ENCODE measurements at places on chromosomes 11 and 22.

- DNase-seq, result no peak
Measured at GRCh38 chr11:36372101-36372771, 76.1 kb downstream of the PRR5L start.

- DNase-seq, result no peak
Measured at GRCh38 chr22:27748751-27749191, 52.8 kb downstream of the MN1 start.

DNA sequence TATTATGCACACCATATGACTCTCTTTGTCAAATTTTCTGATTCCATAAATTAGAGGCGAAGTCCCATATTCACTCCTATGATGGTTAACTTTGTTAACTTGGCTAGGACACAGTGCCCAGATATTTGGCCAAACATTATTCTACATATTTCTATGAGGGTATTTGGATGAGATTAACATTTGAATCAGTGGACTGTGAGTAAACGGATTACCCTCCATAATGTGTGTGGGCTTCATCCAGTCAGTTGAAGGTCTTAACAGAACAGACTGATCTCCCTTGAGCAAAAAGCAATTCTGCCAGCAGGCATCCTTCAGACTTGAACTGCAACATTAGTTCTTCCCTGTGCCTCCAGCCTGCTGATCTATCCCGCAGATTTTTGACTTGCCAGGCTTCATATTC lies 69.9 kb downstream of the FZD4 start:
- DNase-seq, result no peak

- no peak for DNase-seq
Measured at GRCh38 chr11:36377759-36378564, 81.9 kb downstream of the PRR5L start.

- DNase-seq, result no peak
Measured at GRCh38 chr11:9228091-9228490, 37.1 kb downstream of the DENND5A start.

GRCh38 chr11:124745835-124746620 lies 6.0 kb downstream of the VSIG2 start:
- DNase-seq, result peak; percentile 16

GRCh38 chr11:7292922-7293321 lies 41.2 kb downstream of the SYT9 start:
- no peak for DNase-seq

- DNase-seq, result no peak
Measured at GRCh38 chr22:38213990-38214301, 12.2 kb downstream of the MAFF start.

DNA sequence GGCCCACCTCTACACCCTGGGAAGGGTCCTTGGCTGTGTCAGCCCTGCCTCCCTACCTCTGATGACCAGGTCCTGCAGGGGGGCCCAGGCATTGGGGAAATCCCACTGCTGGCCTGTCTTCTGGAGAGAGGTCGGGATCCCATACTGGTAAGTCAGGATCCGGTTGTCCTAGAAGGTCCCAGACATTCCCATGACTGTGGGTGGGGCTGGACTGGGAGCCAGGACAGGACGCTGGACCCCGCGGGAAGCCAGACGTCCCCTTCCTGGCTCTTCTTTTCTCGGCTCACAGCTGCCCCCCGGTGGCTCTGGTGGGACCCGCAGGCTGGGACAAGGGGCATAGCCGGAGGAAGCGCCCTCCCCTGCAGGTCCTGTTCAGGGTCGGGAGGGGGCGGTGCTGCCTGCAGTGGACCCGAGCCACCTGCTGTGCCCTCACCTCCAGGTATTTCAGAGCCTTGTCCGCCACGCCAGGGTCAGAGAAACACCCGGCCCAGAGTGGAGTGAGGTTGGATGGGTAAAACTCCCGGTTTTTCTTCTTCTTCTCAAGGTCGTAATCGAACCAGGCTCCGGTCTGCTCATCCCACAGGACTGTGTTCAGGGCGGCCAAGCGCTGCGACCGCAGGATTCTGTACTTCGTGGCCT lies 20.0 kb downstream of the TREH start:
- DNase-seq, result peak; percentile 73

GRCh38 chr22:20749453-20749852 lies 24.5 kb upstream of the SERPIND1 start:
- no peak for DNase-seq

DNA sequence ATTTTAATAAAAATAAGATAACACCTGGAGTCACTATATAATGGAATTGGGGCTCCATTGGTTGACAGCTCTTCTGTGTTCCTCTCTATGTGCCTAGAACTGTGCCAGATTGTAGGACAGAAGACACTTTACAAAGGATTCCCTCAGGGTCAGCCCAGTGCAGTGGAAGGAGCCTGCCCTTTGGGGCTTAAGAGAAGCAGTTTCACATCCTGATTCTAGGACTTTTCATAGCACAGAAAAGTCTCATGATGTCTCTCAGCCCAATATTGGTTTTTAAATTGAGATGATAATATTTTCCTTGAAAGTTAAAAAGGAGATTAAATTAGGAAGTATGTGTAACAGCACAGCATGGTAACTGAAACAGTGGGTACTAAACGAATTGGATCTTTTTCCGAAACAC lies 7.1 kb downstream of the PLAAT4 start:
- DNase-seq, result no peak

GRCh38 chr11:107405260-107405659 lies 52.4 kb downstream of the CWF19L2 start:
- no peak for DNase-seq

DNA sequence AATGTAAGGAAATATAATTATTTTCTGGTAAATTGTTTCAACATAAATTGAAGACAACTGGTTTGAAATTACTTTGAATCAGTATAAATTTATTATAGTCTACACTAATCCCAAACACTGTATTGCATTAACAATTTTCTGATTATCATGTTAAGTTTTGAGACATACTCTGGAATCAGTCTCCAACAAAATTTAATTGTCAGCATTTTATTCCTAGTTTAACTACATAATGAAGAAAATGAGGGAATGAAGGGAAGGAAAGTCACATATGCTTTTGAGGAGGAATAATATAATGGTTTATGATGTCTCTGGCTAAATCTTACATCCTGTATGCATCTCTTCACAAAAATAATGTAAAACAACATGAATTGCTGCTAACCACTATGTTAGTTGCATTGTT lies 14.2 kb downstream of the OR52E1 start:
- DNase-seq, result no peak

DNA sequence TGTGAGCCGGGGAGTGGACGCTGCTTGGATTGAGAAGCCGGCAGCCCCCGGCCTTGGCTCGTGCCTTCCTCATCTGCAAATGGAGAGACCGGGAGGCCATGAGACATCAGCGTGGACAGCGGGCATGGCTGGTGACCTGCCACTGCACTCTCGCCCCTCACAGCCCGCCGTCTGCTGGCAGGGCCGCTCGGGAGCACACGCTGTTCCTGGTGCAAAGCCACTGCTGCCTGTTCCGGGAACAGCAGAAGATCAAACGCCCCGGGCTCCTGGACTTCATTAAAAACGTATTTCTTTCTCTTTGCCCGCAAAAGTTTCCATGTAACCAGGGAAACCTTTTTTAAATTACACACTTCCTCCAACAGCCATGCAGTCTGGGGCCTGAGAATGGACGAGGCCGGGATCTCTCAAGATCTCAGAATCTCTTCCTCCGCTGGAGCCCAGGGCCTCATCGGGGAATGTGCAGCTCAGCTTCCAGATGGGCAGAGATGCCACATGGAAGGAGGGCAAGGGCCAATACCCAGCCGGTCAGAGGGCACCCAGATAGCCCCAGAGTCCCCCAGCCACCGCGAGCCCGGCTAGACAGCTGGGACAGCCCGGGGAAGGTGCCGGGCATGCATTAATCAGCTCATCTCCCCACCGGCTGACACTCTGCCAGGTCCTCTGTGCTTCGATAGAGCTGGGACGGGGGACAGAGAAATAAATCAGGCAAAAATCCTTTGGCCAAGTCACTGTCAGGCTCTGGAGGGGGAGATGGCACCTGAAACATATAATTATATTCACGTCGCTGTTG lies 62.8 kb upstream of the PRR5 start:
- no peak for DNase-seq

DNA sequence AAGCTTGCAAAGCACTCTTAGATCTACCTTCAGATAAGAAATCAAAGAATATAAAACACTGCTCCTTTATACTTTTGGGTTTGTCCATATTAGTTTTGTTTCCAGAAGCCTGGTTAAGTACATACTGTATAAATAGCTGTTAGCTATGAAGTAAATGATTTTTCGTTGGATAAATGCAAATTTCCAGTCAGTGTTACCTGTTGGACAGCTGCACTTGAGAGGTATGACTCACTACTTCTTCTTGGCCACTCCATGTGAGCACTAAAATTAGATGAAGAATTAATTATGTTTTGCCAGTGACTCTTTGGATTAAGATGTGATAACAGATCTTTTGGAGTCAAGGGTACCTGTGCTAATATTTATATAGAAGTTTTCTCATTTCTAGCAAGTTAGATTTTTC lies 9.5 kb upstream of the TSG101 start:
- no peak for DNase-seq

- no peak for DNase-seq
Measured at GRCh38 chr11:15625691-15626090, 511.0 kb downstream of the INSC start.

GRCh38 chr11:88555829-88556202 lies 218.3 kb upstream of the CTSC start:
- DNase-seq, result no peak

GRCh38 chr22:27656970-27657369 lies 144.6 kb downstream of the MN1 start:
- no peak for DNase-seq

GRCh38 chr22:48264586-48264985 lies 1502.1 kb downstream of the TBC1D22A start:
- DNase-seq, result no peak

DNA sequence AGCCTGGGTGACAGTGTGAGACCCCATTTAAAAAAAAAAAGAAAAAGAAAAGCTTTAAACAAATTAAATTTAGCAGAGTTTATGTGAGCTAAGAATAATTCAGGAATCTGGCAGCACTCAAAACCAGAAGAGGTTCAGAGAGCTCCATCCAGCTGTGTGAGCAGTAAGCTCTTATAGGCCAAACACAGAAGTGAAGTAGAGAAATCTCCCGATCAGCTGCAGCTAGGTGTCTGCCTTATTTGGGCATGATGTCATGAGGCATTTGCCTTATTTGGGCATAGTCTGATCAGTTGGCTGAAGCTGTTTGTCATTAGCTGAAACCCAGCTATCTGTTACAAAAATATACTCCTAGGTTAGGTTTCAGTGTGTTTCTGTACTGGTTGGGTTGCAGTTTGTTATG lies 8.2 kb downstream of the MS4A15 start:
- no peak for DNase-seq

DNA sequence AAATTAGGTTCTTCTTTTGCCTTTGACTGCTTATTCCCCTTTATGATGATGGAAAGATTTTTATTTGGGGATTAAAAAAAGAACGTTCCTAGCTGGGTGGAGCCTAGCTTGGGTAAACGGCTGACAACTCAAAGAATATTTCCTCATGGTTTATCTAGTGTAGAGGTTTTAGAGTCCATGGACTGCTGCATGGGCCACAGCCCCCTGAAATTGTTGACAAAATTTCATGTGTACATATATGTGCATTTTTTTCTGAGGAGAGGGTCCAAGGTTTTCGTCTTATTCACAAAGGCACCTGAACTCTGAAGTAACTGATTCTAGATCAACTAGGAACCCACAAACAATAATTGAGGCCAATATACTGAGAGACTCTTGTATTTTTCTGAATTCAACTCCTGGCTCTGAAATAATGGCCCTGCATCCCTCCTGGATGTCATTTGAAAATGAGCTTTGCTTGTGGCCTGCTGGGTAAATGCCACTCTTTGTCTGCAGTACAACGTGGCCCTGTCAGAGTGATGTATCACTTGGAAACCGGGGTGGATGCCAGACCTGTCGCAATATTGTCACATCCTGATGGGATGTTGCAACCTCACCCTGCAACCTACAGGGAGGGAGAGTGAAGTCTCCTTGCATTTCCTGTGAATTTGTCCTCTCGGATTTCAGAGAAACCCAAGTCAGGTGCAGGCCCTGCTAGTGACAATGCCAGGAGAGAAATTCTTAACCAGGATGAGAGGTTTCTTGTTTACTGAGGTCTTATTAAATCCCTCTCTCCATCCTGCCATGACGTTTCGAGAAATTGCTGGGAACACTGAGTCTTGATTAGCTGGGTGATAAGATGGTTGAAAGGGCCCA lies 33.8 kb downstream of the EHF start:
- no peak for DNase-seq

GRCh38 chr22:31881200-31881599 lies 63.1 kb upstream of the YWHAH start:
- DNase-seq, result no peak

DNA sequence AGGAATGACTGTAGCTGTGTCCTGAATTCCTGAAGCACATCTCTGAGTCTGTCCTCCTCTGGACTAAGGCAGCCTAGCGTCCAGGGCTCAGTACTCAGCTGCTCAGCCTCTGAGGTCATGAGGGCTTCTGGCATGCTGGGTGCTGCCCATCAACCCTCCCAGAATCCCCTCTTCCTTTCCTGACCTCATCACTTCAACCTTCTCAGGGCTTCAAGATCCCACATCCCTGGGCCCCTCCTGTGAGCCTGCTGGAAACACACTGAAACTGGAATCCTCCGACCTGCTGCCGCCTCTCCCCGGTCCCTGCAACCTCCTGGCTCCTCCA lies 803 bp downstream of the KRTAP5-8 start:
- DNase-seq, result no peak

DNA sequence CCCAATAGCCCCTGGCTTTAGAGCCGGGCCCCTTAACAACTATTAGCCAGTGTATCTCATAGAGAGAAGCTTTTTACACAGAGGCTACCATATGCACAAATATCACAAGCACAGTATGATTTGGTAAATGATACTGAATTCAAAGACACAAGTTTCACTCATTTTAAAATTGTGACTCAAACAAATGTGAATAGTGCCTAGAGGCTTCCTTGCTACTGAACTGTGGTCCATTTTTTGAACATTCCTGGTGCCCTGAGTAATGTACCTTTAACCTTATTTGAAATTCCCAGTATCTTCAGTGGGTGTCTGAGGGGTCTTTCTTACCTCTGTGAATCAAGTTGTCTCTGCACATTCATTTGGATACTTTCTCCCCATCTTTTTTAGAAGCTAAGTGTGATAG lies 156.2 kb downstream of the MAML2 start:
- DNase-seq, result no peak

DNA sequence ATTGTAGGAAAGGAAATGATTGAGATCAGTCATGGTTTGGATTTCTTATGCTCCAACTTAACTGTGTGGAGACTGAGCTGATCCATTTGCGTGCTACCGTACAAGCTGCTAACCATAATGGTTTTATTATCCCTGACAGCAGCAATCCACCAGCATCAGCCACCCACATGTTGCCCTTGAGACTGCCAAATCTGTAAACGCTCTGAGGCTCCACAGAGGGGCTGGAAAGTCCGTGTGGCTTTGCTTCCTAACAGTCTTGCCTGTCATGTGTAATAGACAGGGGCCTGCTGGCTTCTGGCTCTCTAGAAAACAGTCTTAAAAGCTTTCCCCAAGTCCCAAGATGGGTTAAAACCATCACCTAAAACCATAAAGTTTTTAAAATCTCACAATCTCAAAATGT lies 30.1 kb downstream of the ATG16L2 start:
- DNase-seq, result no peak

DNA sequence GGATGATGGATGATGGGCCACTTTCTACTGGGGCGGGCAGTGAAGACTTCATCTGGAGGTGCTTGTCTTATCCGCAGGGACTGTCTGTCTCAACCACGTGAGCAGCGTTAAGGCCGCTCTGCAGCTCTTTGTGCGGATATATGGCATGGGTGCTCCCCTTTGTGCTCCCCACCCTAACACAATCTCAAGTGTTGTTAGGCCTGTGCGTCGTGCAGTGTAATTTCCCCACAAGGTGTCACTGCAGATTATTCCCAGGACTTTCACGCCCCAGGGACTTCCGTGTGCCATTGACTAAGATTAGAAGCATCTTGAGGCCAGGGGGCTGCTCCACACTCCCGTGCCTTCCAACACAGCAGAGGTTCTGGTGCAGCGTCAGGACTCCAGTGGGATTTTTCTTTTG lies 65.3 kb downstream of the TBC1D22A start:
- DNase-seq, result no peak
